Hematopoietic multipotent progenitor cell (in vitro differentiated cells): ENCODE measurements at places on chromosomes 7 and 10. TPM values are rescaled to one million over a fixed set of nuclear protein-coding genes. Genes with fewer than 3 reads are reported as not detected.

DNA sequence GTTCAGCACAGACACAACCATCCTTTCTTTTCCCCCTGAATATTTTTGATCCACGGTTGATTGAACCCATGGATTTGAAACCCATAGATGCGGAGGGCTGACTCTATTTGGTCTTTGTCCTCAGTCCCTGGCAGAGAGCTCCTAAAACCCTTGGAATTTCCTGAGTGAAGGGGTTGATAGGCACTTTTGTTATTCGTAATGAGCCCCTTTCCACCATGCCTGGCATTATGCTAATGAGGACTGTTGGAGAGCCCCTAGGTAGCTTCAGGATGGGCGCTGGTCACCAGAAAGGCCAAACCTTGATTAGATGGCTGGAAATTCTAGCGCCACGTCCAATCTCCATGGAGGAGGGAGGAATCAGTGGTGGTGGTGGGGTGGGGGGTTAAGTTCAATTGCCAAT is 205.8 kb upstream of the GRB10 start:
- DNase-seq = no peak

NT5C3A gene
- total RNA-seq = 16.7 TPM

- no peak for DNase-seq
Observed at GRCh38 chr7:44177570-44178131, 11.6 kb downstream of the GCK start.

PNLIP gene
- total RNA-seq = not detected

DNA sequence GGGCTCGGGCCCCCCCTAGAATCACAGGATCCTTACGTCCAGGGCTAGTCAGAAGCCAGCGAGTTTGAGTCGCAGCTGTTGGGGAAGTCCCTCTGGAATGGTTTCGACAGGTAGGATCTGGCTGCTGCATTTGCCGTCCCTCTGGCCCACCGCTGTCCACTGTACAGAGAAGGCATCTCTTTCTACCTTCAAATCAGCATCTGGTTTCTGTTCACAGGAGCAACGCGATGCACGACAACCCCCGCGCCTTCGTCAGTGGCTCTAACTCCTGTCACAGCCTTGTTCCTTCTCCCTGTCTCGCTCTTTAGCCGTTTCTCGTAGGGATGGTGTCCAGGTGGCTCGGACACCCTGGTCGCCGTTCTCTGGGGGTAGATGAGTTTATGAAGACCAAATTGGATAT is 11.2 kb upstream of the PFKFB3 start:
- DNase-seq = no peak

DNA sequence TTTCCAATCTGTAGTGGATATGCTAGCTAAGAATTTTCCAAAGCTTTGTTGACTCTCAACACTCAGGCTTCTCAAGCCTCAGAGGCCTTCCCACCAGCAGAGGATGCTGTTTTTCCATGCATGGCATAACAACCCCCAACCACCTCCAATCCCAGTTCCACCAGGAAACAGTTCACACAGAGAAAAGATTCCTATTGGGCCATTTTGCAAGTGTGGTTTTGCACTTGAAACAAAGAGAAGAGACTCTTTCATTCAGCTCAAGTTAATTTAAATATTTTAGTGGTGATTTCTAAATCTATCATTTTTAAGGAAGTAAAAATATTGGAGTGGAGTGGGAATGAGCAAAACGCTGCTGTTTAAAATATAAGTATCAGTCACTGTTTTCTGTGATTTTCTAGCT is 105.6 kb upstream of the COL1A2 start:
- no peak for DNase-seq

DNA sequence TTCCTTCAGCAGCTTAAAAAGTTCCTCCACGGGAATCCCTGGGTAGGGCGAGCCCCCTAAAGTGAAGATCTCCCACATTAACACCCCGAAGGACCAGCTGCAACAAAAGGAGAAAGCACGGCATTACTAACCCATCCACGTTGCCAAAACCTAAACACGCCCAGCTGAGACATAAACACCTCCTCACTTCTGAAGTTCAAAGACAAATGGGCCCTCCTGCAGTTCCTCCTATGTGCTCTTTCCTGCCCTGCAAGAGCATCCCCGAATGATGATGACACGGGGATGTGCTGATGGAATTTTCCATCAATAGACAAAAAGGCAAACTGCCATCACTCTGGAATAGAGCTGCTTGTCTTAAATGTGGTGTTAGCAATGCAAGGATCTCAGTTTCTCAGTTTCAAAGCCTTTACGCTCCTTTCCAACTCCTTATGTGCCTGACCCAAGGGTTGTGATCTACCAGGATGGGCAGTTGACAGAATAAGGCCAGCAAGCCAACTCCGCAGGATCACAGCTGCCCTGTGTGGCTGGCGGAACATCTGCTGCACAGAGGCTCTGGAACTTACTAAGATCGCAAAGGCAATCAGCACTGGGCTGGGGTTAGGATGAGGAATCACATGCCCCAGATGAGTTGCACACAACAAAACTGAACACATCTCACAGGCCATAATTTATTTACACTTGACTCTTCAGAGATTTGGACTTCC is 112.7 kb downstream of the FGFR2 start:
- DNase-seq = no peak

- no peak for DNase-seq
Observed at GRCh38 chr7:151113344-151114150, 27.3 kb downstream of the AGAP3 start.

DNA sequence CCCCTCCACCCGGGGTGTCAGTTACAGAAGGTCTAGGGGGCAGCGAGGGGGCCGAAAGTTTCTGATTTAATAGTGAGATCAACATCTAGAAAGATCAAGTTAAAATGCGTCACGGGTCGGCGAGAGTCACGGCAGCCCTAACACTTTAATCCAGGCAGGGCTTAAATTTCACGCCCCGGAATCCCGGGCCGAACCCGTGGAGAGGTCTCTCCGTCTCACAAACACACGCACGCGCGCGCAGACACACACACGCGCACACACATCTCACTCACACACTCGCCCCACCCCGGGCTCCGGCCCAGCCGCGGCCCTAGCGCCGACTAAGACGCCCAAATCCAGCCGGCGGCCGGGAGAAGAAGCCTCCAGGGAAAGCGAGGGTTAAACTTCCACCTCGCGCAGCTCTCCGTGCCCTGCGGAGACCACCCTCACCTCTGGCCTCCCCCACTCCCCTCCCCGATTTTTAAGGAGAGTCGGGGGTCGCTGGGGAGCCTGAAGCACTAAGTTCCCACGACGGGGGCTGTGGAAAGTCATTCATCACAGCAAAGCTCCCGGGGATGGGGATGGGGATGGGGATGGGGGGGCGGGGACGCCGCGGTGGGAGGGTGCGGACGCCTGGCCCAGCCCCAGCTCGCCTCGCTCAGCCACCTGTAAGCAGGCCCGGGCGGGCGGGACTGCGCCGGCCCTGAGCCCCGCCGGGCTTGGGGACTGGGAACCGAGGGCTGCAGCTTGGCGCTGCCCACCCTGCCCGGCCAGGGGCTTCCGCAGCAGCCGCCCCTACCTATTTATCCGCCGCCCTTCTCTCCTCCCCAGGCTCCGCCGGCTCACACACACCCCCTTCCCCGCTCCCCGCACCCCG is 1.6 kb downstream of the PDGFA start:
- no peak for DNase-seq

DNA sequence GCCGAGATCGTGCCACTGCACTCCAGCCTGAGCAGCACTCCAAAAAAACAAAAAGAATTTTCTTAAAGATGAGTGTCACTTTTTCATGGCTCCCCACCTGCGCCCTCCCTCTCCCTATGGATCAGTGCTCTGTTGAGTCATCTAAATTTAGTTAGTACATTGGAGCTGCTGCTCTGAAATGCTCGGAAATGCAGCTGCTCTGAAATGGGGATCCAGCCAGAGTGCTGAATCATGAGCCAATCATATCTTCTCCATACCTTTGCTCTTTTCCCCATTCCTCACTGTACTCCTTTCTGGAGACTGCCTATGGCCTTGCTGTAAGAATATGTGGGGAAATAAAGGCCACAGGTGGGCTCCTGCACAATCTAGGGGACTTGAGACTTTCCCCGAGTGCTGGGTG is 188.8 kb downstream of the ZNF438 start:
- DNase-seq = no peak

GRCh38 chr10:14186245-14186644 is 144.5 kb downstream of the FRMD4A start:
- DNase-seq = no peak

- DNase-seq = no peak
Observed at GRCh38 chr10:125866421-125867029, 14.6 kb downstream of the DHX32 start.

FAM25G gene
- total RNA-seq = not detected

DNA sequence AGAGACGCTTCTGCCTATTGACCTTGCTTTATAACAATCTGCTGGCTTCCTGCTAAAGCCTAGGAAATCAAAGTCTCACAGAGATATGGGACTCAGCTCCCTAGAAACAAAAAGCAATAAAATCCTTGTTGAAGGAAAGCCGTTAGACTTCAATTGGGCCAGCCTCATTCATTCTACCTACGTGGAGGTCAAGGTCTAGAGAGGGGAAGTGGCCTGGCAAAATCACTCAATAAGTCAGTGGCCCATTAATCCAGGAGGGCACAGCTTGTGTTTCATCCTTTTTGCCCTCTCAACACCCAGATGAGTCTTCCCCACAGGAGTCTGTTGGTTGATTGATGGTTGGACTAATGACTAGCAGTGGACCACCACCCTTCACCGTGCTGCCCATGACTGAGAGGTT is 40.5 kb upstream of the ACSL5 start:
- DNase-seq = no peak

DNA sequence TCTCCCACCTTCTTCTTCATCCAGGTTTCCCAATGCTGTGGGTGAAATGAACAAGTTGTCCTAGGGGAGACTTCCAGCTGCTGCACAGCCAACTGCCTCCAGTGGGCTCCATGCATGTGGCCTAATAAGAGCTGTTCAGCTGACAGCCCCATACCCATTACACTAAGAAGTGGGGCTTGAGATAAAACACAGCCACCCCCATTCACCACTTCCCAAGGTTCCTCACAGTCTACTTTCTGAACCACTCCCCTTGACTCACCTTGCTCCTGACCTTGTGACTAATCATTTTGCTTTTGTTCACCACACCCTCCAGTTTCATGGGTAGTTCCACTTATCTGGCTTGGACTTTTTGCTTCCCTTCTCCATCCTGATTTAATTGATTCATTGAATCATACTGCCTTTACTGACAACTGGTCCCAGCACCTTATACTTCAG is 119.3 kb downstream of the CABCOCO1 start:
- no peak for DNase-seq

GRCh38 chr10:99844433-99844955 is 62.1 kb downstream of the ABCC2 start:
- DNase-seq = no peak

TMEM130 gene
- 0.81 TPM for total RNA-seq

GRCh38 chr10:15122477-15123030 is 25.4 kb downstream of the RPP38 start:
- no peak for DNase-seq

- DNase-seq = no peak
Observed at GRCh38 chr7:148726385-148726784, 27.7 kb downstream of the CUL1 start.

GRCh38 chr7:101558742-101559325 is 70.3 kb downstream of the MYL10 start:
- no peak for DNase-seq

GRCh38 chr7:80954191-80954590 is 35.3 kb upstream of the SEMA3C start:
- no peak for DNase-seq

GRCh38 chr7:129197771-129198170 is 9.3 kb downstream of the SMO start:
- DNase-seq = no peak

LHPP gene
- total RNA-seq = 19.9 TPM

AKR1D1 gene
- not detected for total RNA-seq

GRCh38 chr10:20892796-20893195 is 4.3 kb downstream of the NEBL start:
- DNase-seq = no peak

- DNase-seq = no peak
Observed at GRCh38 chr7:158271646-158272045, 316.0 kb downstream of the PTPRN2 start.

DNA sequence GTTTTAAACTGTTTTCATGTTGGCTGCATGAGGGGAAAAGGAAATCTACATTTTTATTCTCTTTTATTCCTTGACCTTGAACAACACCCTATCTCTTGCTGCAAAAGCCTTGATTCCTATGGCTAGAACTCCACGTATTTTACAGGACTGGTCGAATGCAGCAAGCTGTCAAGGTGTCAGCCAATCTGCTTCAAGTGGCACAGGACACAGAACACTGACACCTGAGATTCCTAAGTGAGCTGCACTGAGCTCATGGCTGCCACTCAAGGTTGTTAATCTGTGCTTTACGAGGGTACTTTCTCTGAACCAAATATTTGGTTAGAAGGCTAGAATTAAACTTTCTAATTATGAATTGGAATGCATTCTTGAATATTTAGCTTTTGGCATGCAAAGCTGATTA is 349.7 kb upstream of the COBL start:
- no peak for DNase-seq

GRCh38 chr10:1057106-1057657 is 997 bp downstream of the WDR37 start:
- DNase-seq = peak; percentile 66

INHBA gene
- total RNA-seq = under 0.01 TPM

- no peak for DNase-seq
Observed at GRCh38 chr10:14594878-14595525, 179.7 kb downstream of the FAM107B start.

- DNase-seq = no peak
Observed at GRCh38 chr7:7563813-7564212, 2.9 kb upstream of the MIOS start.

SRRM3 gene
- under 0.01 TPM for total RNA-seq

DNA sequence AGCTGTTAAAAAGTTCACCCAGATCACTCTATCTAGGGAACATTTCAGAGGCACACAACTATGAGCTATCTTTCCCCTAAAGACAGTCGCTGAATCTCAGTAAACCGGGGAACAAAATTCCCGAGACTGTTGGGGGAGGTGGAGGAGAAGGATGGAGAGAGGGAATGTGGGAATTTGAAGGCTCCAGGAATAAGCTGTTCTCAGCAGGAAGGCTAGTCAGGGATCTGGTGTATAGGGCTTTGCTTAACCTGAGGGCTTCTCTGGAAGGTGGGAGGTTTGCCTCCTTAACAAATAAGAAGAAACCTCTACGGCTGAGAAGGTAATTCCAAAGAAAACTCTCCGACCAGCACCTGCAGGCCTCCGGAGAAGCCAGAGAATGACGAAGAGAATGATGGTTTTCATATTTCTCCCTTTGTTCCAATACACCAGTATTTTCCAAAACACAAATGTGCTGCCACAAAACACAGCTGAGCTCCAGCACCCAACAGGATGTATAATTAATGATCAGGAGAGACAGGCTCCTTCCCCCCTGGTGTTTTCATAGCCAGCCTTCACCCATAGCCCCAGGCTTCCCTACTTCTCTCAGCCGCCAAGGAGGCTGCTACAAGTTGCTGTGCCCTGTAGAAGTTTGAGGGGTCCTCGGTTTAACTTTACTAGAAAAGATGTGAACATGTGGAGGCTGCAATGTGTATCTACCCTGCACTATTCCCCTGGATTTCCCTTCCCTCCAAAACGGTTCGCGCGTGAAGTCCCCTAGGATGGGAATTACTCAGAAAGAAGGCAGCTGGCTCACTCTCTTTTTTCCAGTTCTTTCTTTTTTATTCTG is 2.0 kb downstream of the KCNMA1 start:
- DNase-seq = no peak
